ENCODE measurements at places on chromosomes 13 and 19. TPM values are rescaled to one million over a fixed set of nuclear protein-coding genes. Genes with fewer than 3 reads are reported as not detected.

Gene IL17D
- total RNA-seq, result 2.2 TPM

Gene SCAMP4
- 78.3 TPM for total RNA-seq

Gene WDR88
- 0.37 TPM for total RNA-seq

Gene PROZ
- not detected for total RNA-seq

Gene SIGLEC12
- not detected for total RNA-seq

Gene ELL
- 12.1 TPM for total RNA-seq

Gene SKA3
- 37.5 TPM for total RNA-seq

Gene PNMA8B
- total RNA-seq, result not detected

Gene PTGIR
- not detected for total RNA-seq

Gene BCL3
- 15.5 TPM for total RNA-seq

Gene RFPL4A
- not detected for total RNA-seq

Gene PLVAP
- total RNA-seq, result not detected

Gene ZNF208
- total RNA-seq, result not detected

Gene PSG5
- total RNA-seq, result 1.7 TPM

Gene PNMA8C
- total RNA-seq, result not detected

Gene ATP8B3
- total RNA-seq, result 0.45 TPM

Gene PSG1
- not detected for total RNA-seq

Gene ZNF506
- total RNA-seq, result 9.4 TPM

Gene FBN3
- total RNA-seq, result 15.0 TPM

Gene PRKCG
- total RNA-seq, result 1.7 TPM

Gene FUT1
- total RNA-seq, result 26.1 TPM

Gene PLPPR3
- 5.1 TPM for total RNA-seq

Gene MIR17HG
- total RNA-seq, result 16.6 TPM

Gene CEACAM6
- 10.7 TPM for total RNA-seq
